Activated naive CD4-positive, alpha-beta T cell treated with anti-CD3 and anti-CD28 coated beads, Interleukin-2, amount 50 U/mL, for 72 hours (primary cell): ENCODE measurements at places on chromosomes 1 and 21.

GRCh38 chr21:19392390-19392789 lies 988.8 kb upstream of the TMPRSS15 start:
- DNase-seq, result no peak

- no peak for DNase-seq
Measured at GRCh38 chr1:93652323-93652949, 29.2 kb downstream of the BCAR3 start.

GRCh38 chr1:94385308-94385929 lies 32.8 kb upstream of the ABCD3 start:
- no peak for DNase-seq

DNA sequence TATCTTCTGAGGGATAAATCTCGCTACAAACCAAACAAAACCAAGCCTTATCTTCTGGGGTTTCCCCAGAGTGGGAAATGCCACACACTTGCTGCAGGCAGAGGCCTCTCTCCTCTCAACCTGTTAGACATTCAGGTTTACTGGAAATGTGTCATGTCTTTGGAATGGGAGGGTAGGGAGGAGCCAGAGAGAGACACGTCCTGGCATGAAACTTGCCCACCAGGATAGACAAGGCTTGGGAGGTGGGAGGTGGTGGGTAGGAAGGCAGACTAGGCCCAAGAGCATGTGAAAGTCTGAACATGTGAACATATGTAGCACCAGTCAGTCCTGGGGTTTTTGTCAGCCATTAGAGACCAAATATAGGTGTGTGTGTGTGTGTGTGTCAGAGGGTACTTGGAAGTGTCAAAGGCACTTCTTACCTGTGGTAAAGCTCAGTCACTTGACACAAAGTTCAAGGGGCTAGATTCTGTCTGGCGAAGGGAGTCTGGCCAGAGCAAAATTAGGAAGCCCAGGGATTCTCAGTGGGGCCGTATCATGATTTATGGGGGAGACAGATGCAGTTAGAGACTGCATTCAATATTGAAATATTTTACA lies 32.4 kb upstream of the PIGC start:
- no peak for DNase-seq
